Activated T-helper 1 cell treated with anti-CD3 and anti-CD28 coated beads, Interleukin-12 subunit alpha, Interleukin-12 subunit beta, Interleukin-2, Interleukin-4 antibody, amounts not matched to agents 30 ng/mL and 10 ng/mL and 1 ng/mL, durations not matched to agents 14 hours and 24 hours and 36 hours (primary cell): ENCODE measurements at places on chromosomes 6 and 20.

DNA sequence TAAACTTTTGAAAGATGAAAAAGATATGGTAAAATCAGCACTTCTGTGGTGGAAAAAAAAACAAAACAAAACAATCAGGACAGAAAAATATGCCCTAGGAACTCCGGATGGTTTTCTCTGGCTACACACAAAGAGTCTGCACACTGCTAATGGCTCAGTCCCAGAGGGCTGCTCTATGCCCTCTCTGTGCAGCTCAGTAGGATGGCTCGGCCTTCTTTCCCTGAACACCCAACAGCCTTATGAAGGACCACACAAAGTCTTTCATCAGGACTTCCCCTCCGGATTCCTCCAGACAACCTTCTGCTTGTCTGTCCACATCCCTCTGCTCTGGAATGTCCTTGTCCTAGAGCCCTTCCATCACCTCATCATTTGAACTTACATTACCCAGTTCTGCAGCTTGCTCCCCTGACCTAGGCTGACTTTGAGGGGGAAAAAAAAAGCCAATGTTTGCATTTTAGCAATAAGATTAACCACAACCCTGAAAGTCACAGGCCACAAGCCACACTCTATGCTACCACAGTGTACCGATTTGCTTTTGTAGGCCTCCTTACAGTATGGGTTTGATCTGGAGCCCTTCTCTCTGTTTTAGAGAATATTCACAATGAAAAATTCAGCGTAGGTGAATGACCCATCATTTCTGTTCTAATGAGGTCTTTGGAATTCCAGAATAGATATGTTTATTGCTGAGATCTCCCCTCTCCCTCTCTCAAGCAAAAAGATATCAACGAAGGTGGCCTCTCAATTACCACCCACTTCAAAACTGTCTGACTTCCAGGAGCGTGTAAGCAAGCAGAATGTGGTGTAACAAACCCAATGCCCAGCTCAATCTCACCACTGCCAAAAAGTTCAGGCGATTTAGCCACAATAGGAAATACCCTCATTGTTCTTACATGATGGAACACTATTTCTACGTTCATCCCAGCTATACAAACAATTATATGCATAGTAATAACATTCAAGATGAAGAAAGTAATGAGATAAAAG, 164.0 kb downstream of the GMDS start:
- peak; percentile 35 for DNase-seq

- no peak for DNase-seq
These were observed 118.2 kb downstream of the TENT5A start for GRCh38 chr6:81634155-81634880.

GRCh38 chr6:144637541-144637940, 352.4 kb downstream of the UTRN start:
- DNase-seq = no peak

GRCh38 chr20:9196110-9196509, 127.2 kb downstream of the PLCB4 start:
- DNase-seq = no peak

GRCh38 chr6:11432713-11433450, 104.7 kb upstream of the TMEM170B start:
- no peak for DNase-seq

DNA sequence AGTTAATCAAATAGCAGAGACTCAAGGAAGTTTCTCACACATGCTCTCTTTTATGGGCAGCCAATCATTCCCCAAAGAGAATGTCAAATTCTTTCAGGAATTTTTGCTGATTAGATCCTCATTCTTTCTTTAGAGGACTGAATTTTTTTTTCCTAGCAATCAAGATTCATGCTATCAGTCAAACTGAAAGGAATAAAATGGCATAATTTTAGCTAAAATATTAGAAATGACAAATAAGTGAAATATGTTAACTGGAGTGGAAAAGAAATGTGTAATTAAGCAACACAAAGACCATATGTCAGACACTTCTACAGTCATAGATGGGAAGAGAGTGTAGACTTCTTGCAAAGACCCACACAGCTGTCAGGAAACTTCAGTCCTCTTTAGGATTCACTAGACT, 242.3 kb upstream of the RNF217 start:
- no peak for DNase-seq

DNA sequence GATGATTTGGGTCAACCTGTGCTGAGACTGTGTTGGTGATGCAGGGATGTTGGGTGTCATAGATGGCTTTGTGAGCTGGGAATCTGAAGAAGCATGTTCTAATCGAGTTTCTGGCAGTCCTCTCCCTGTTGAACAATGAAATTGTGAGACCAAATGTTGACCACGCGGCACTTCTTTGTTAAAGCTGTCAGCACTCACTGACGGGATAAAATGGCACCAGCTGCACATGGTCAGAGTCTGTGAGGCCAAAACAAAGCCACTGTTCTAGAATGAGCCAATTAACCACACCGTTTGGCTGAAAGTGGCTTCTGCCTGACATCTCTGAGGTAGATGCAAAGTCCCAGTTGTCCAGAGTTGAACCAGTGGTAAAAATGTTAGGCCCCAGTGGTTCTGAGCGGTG, 562.2 kb downstream of the KIF16B start:
- no peak for DNase-seq

DNA sequence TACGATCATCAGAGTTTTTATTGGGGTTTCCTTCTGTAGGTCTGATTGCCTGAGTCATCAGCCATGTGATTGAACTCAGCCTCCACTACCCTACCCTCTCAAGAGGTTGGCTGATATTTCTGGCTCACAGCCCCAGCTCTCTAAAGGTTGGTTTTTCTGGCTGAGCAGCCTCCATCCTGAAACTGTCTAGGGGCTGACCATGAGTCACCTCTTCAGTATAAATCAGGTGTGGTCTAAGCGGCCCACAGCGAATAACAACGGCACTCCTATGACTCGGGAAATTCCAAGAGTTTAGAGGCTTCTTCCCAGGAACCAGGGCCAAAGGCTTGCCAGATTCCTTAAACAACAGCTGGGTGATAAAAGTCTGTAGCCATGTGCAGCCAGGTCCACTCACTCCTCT, 115.5 kb downstream of the SOD2 start:
- DNase-seq = no peak

- peak; percentile 2 for DNase-seq
These were observed 1.2 kb downstream of the GSTA5 start for GRCh38 chr6:52839124-52840055.

- no peak for DNase-seq
These were observed 554 bp upstream of the LAMA4 start for GRCh38 chr6:112254921-112255320.

- DNase-seq = no peak
These were observed 579.2 kb downstream of the EPM2A start for GRCh38 chr6:145155873-145156782.

- no peak for DNase-seq
These were observed 114.4 kb downstream of the NRSN1 start for GRCh38 chr6:24240380-24240928.

DNA sequence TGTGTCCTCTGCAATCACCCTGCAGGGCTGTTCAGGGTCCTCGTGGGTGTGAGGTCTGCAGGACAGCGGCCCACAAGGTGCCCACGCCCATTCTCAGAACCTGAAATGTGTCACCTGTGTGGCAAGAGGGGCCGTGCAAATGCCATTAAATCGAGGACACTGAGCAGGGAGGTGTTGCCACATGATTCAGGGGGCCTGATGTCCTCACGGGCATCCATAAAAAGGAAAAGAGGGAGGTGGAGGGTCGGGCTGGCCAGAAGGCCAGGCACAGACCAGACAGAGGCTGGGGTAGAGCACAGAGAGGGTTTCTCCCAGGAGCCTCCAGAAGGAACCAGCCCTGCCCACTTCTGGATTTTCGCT, 239.6 kb downstream of the ERMARD start:
- DNase-seq = no peak

DNA sequence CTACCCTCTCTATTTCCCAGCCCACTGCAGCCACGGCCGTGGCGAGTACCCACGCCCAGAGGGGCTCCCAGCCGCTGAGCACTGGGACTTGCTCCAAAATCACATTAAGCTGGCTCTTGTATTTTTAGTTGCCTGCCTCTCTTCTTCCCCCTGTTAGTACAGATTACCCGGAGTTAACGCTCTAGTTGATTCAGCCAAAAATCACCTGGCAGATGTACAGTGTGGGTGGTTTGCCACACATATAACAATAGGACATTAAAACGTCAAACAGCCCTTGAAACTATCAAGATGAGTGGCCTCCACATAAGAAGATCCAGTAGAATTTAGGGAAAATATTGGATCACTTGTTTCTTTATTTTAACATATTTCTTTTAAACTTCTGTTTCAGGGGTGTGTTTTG, 268.8 kb upstream of the PRDM1 start:
- no peak for DNase-seq

DNA sequence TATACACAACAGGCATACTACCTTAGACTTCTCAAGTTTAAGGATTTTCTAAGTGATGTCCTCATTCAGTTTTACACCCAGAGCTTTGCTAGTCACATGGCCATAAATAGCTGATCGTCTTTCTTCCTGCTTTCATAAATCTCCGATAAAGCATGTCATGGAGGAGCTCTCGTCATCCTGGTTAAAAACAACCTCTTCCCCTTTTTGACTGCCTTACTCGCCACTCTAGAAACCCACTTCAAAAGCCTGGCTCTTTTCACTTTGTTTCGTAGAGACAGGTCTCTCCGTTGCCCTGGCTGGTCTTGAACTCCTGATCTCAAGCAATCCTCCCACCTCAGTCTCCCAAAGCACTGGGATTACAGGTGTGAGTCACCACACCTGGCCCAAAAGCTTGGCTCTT, 67.0 kb upstream of the SMIM29 start:
- DNase-seq = no peak

DNA sequence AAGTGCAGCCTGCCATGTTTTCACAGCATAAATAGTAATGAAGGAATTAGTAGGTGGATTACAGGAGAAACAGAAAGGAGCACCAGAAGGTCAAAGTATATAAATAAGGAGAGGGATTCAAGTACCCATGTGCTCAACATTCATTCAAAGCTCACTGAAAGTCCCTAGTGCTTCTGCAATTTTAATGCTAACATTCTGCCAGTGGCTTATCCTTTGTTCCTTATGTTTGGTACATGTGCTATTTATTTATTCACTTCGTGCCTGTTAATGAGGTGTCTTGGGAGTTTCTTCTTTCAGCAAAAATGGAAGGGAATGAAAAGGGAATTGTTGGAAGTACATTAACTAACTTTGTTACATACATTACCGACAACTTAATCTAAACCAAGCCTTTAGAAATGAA, 105.7 kb downstream of the CRYBG1 start:
- DNase-seq = no peak

GRCh38 chr20:49631061-49631716, 63.3 kb upstream of the PTGIS start:
- no peak for DNase-seq

DNA sequence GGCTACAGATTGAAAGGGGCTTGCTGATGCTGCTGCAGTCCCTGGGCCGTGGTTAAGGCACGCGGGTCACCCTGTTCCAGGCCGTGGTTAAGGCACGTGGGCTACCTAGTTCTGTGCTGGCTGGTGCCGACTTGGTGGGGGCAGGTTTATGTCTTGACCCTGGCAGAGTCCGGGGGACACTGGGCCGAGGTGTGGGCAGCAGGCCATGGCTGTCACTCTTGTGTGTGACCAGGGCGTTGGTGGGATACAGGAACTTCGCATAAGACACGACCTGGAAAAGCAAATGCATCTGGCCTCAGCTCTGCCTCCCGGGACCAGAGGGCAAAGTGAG, 6.4 kb downstream of the RPS21 start:
- no peak for DNase-seq

GRCh38 chr20:59375541-59375940, 75.1 kb downstream of the EDN3 start:
- DNase-seq = no peak

DNA sequence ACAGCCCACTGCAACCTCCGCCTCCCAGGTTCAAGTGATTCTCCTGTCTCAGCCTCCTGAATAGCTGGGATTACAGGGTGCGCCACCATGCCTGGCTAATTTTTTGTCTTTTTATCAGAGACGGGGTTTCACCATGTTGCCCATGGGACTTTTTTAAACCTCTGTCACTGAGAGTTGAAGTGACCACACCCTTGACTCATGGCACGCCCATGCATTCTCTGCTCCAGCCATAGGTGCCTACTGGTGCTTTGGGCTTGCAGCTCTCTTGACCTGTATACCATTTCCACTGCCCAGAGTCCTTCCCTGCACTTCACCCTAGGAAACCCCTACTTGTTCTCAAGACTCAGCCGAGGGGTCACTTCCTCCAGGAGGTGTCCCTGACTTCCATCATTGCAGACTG, 2.4 kb upstream of the SCRT2 start:
- no peak for DNase-seq

GRCh38 chr6:148441454-148441911, 98.8 kb downstream of the SASH1 start:
- DNase-seq = no peak

DNA sequence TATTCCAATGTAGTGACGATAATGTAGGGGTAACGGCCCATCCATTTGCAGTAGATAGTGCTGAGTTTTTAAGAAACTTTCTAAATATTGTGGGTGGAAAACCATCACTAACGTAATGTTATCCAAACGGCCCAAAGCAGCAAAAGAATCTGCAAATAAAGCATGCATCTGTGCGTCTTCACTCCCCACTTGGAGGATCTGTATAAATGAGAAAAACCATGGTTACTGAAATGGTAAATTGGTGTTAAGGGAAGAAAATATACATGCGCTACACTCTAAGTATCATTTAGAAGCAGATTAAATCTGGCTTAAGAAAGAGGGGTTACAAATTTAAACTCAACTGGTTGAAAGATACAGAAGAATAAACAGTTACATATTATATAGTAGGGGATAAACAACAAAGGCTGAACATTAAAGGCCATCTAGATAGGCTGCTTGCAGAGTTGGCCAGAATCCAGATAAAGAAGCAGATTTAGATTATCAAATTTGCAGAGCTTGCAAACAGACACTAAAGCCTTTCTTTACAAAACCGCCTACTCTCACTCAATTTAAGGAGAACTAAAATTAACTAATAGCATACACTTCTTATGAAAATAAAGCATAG, 93.3 kb downstream of the SESN1 start:
- DNase-seq = no peak

DNA sequence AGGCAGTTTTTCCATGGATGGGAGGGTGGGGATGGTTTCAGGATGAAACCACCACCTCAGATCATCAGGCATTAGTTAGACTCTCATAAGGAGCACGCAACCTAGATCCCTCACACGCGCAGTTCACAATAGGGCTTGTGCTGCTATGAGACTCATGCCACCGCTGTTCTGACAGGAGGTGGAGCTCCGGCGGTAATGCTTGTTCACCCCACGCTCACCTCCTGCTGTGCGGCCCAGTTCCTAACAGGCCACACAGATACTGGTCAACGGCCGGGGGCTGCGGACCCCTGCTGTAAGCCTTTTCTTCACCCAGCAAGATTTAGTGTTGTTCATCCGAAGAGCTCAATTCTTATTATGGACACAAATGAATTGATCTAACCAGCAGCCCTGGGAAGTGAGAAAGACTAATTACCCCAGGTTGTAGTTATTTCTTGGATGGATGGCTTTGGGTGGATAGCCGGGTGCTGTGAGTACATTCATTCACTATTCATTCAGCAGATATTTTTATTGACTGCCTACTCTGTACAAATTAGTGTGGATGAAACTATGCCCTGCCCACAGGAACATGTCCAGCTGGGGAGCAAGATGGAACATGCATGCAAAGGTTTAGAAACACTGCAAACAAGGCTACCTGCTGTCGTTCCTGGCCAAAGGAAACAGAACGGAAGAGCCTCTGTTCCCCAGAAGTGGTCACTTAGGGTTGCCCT, 57.2 kb downstream of the RIOK1 start:
- no peak for DNase-seq
